Activated CD8-positive, alpha-beta T cell treated with anti-CD3 and anti-CD28 coated beads, Interleukin-2, amount 10 ng/mL, durations not matched to agents 7 days and 5 days (primary cell): ENCODE measurements at places on chromosomes 1 and 21. TPM values are rescaled to one million over a fixed set of nuclear protein-coding genes. Genes with fewer than 3 reads are reported as not detected.

The ARTN gene
- 0.23 TPM for total RNA-seq

The OPRD1 gene
- total RNA-seq: not detected

The CELA2B gene
- not detected for total RNA-seq

The MPZ gene
- 3.4 TPM for total RNA-seq

The C1orf185 gene
- total RNA-seq: not detected

The SPAG17 gene
- total RNA-seq: not detected

The GJA9 gene
- not detected for total RNA-seq

The SPOCD1 gene
- not detected for total RNA-seq

The OXCT2 gene
- total RNA-seq: 0.32 TPM

The CD1D gene
- not detected for total RNA-seq

DNA sequence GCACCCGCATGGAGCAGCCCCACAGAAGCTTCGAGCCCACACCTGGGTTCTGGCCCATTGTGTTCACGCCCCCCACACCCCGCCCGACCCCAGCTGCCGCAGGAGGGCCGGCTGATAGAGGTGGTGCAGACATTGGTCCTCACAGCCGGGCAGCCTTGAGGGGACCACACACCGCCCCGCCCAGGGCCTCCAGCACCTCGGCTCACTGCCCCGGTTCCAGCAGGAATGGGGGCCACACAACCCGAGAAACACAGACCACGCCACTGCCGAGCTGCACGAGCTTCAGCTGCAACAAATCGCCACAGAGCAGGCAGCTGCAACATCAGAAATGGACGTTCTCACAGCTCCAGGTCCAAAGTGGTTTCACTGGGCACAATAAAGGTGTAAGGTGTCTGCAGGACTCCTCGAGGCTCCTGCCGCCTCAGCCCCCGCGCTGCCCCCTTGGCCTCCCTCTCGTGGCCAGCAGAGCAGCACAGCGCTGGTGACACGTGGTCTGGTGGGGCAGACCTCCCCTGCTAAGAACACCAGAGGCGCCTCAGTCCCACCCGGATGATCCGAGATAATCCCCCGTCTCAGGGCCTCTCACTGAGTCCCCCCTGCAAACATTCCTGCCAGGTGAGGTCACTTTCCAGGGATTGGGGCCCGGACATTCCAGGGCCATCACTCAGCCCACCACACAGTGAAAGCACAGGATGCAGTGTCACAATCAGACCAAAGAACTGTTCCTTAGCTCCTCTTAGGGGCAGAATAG lies 62.3 kb upstream of the ADARB1 start:
- DNase-seq: no peak

DNA sequence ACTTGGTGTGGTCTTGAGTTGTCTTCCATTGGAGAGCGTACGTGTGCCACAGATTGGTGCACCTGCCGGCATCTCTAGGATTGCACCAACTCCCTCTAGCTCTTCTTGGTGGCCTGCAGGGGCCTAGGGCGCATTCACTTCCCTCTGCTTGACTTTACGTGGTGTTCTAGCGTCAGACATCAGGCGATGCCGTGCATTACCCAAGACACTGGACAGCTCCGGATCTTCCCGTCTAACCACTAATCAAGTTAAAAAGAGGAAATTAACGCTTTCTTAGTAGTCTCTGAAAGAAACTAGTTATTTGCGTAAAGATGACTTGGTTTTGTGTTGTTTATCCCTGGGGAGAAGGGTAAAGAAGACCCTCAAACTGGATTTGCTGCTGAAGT lies 510 bp upstream of the IL10RB start:
- DNase-seq: no peak

DNA sequence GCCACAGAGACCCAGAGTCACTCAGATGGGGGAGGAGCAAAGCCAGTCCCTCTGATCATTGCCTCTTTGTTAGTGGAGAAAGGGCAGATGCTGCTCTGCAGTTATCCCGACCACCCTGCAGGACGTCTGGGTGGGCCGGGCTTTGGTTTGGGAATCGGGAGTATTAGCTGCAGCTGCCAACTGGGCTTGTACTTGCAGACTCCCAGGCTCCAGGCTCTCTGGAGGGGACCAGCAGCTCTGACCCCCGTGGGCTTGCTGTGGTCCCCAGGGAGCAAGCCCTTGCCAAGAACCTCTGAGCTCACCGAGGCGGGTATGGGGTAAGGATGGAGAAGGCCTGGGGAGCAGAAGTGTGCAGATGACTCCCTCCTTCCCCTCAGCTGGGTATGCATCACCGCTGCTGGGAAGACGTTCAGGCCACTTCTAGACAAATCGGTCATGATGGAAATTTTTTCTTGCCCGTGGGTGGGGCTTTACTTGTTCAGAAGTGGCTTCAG lies 21.6 kb downstream of the MAPKAPK2 start:
- no peak for DNase-seq

GRCh38 chr1:38744452-38745350 lies 114.9 kb downstream of the RRAGC start:
- no peak for DNase-seq

DNA sequence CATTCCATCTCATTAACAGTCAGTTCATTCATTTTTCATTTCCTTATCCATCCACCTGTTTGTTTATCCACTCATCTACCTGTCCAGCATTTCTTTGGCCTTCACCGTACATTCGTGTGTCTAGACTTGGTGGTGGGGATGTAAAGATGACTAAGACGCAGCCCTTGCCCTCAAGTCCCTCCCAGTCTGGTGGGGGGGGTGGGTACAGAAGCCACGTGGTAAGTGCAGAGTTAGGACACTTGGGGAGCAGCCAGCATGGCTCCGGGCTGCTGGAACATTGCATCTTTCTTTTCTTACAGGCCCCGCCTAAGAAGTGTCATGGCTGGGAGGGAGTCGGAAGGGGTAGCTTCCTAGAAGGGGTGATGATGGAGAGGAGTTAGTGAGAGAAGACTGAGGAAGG lies 17.2 kb downstream of the KIF26B start:
- no peak for DNase-seq

DNA sequence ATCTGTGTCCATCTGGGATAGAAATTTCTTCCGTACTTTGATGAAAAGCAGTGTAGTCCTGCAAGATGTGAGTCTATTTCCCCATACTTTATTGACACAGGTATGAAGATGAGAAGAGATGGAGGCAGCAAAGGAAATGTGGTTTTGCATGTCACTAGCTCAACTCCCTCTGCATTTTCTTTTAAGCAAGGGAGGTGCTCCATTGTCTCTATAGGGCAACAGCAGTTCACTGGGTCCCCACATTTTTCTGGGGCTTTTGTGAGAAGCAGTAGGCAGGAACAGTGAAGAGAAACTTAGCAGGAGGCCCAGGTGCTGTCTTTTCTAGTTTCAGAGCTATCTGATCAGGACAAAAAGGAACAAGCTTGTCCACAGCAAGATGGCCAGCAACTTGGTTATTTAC lies 37.1 kb downstream of the C21orf91 start:
- DNase-seq: peak; percentile 46

GRCh38 chr1:52059321-52059720 lies 3.2 kb downstream of the BTF3L4 start:
- no peak for DNase-seq

DNA sequence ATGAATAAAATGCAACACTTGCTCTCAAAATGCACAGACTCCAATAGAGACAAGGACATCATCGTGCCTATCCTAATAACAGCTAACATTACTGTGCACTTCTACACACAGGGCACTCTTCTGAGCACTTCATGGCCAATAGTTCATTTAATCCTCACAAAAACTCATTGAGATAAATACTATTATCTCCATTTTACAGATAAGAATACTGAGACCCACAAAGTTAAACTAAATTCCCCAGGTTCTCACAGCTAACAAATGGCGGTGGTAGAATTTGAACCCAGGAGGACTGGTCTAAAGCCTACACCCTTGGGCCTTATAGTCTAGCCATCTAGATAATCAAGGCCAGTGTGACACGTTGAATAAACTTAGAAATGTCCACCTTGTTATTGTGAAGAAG lies 328.6 kb downstream of the RRAGC start:
- DNase-seq: no peak

GRCh38 chr1:161998811-161999210 lies 24.9 kb downstream of the OLFML2B start:
- DNase-seq: no peak

- DNase-seq: no peak
Measured at GRCh38 chr21:46369520-46370235, 45.7 kb downstream of the PCNT start.

DNA sequence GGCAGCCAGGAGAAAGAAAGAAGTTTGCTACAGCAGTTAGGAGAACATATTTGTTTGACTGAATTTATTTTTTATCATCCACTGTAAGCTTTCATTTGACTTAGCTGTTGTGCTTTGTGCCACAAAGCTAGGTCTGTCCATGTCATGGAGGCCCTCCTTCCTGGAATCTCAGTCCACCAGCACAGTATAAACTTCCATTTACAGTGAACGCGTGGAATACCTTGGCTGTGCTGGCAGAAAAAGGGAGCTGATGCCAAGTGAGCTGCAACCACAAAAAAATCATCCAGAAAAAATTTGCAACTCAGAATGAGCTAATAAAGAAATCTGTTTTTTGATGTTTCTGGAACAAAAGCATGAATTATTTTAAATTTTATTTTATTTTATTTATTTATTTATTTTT lies 72.6 kb downstream of the ATP6V1G3 start:
- no peak for DNase-seq

DNA sequence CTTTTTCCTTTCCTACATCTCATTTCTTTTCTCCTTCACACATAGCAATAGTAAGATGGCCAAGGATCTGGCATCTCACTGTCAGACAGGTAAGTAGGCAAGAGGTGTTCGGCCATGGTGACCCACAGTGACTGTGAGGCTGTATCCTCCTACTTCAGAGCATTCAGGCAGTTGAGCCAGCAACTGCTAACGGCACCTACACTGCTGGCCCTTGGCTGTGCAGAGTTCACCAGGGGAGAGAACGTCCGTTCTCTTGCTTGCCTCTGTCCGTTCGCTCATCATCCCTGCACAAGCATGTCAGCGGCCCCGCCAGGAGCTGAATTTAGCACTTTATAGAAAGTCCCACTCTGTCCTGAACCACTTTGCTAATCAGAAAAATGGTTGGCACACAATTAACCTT lies 113.6 kb downstream of the GREM2 start:
- no peak for DNase-seq

DNA sequence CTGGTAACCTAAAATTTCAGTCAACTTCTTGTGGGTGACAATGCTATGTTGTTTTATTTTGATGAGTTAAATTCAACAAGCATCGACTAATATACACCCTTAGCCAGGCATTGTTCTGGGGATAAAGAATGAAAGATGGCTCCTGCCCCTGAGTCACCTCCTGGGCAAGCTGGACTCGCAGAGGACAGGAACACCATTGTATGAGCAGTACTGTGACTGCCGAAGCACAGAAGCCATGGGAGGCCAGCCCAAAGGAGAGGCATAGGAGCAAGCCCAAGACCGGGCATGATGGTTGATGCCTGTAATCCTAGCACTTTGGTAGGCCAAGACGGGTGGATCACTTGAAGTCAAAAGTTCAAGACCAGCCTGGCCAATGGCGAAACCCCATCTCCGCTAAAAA lies 555.2 kb downstream of the OMA1 start:
- no peak for DNase-seq

DNA sequence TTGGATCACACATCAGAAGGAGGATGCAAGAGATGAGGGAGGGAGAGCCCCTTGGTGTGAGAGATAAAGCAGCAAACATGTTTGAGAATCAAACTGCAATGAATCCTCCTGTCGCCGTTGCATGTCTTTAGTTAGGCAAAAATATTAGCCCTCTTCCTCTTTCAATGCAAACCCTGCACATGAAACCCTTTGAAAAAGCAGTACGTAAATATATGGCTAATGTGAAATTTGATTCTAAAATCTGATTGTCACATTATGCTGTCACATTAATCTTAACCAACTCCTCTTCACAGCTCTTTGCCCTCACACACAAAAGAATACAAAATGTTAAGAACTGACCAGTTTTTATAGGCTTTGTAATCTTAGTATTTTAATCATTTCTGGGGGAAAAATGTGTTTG lies 63.4 kb downstream of the WDR64 start:
- DNase-seq: no peak

DNA sequence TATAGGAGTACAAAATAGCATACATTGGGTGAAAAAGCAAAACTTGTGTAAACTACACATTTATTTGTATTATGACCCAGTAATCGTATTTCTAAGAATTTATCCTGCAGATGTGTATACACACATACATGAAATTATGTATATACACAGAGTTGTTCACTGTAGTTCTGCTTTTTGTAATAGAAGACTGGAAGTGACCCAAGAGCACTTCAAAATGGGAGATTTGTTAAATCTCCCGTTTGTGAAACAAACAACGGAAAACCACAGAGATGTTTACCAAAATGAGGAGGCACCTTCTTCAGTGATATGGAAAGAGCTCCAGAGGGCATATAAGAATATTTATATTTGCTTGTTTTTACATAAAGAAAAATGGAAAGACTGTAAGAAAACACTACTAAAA lies 18.0 kb upstream of the MNDA start:
- DNase-seq: no peak

DNA sequence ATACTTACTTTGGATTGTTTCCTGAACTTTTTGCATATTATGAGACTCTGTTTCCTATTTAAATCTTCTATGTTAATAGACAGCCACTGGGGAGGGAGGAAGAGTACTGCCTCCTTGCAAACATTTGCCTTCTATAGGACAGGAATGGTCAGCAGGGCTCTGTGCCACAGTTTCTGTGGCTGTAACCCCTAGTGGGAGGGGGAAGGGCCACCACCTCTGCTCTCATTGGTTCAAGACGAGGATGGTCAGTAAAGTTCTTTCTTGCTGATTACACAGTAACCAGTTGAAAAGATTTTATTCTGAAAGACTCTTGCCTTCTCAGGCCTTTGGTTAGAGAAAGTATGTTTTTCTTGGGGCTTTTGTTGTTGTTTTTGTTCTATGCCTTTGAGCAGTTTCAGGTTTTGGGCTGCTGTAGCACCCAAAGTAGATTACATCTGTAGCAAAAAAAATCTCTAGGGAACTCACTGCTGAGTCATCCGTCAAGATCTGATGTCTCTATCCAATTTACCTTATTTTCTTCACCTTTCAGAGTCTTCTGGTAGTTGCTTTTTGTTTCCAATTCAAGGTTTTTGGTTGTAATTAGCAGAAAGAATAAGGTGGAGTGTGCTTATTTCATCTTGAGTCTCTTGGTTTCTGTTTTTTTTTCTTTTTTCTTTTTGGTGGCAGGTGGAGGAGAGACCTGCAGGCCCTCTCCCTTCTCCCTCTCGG lies 23.1 kb downstream of the SLC35A3 start:
- no peak for DNase-seq
